ENCODE measurements at places on chromosomes 7 and 10. TPM values are rescaled to one million over a fixed set of nuclear protein-coding genes. Genes with fewer than 3 reads are reported as not detected.

CDHR3 gene
- total RNA-seq, result 12.4 TPM

TBXAS1 gene
- total RNA-seq, result 4.2 TPM

FOXI2 gene
- not detected for total RNA-seq

WDR37 gene
- total RNA-seq, result 28.0 TPM

CPXM2 gene
- 2.6 TPM for total RNA-seq

SPDYE16 gene
- not detected for total RNA-seq

KIAA1217 gene
- 38.2 TPM for total RNA-seq

FAM180A gene
- total RNA-seq, result 5.9 TPM

LAMB1 gene
- 62.1 TPM for total RNA-seq

TBC1D12 gene
- total RNA-seq, result 4.4 TPM

MRLN gene
- not detected for total RNA-seq

MMD2 gene
- total RNA-seq, result not detected

LARP4B gene
- 59.9 TPM for total RNA-seq

SPDYE11 gene
- total RNA-seq, result not detected

CFAP46 gene
- total RNA-seq, result 1.9 TPM

GIMAP7 gene
- 22.2 TPM for total RNA-seq

HMX2 gene
- total RNA-seq, result not detected

- DNase-seq, result no peak
Observed at GRCh38 chr7:139915268-139915863, 86.3 kb downstream of the TBXAS1 start.

DNA sequence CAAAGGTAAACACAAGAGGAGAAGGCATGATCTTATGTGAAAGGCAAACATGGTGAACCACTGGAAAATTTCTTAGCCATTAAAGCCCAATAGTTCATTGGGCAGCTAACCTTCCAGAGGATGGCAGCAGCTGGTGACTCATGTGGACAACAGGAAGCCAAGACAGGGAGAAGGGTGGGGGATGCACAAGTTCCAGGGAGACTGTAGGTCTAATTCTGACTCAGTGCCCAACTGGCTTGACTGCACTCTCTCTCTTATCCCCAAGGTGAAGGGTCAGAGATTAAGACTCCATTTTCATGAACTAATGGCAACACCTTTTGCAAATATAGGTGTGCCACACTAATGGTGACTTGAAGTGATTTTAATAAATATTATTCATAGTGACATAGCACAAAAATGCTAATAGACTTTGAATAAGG lies 47.9 kb upstream of the SLC35B4 start:
- DNase-seq, result no peak

GRCh38 chr10:66772548-66773471 lies 153.0 kb upstream of the LRRTM3 start:
- DNase-seq, result no peak

DNA sequence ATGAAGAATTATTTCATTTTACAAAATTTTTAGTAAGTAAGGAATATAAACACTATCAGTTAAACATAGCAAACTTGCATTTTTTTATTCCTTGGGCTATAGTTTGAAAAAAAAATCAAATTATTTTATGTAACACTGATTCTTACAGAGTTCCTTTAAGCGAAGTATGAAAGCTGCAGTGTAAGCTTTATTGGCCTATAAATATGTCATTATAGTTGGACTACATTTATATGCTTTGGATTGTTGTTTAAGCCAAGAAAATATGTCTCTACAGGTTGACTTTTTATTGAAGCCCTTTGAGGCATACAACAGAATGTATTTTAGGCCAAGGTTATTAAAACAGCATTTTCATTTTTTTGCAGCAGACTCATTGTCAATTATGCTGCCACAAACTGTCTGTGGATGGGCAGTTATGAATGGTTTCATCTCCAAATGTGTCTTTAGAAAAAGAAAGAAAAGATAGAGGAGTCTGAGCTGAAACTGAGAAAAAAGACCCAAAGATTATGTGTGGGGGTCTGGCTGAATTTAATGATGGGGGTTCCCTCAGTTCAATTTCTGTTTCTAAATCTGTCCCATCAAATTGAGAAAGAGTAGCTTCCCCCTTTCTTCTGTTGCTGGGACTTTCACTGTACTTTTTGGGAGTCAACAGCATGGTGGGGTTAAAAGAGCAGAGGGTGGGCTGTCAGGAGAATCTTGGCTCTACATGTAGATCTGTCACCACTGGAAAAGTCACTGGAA lies 43.1 kb downstream of the ARID5B start:
- no peak for DNase-seq

GRCh38 chr7:129053938-129054437 lies 923 bp downstream of the TNPO3 start:
- DNase-seq, result no peak

GRCh38 chr10:103543617-103544525 lies 50.4 kb downstream of the NEURL1 start:
- DNase-seq, result no peak

GRCh38 chr7:155996718-155997280 lies 184.5 kb upstream of the SHH start:
- no peak for DNase-seq

DNA sequence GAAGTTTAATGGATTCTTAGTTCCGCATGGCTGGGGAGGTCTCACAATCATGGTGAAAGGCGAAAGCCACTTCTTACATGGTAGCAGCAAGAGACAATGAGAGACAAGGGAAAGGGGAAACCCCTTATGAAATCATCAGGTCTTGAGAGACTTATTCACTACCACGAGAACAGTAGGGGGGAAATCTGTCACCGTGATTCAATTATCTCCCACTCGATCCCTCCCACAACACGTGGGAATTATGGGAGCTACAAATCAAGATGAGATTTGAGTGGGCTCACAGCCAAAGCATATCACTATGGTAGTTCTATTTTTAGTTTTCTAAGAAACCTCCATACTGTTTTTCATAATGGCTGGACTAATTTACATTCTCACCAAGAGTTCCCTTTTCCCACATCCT lies 36.7 kb downstream of the SPAM1 start:
- DNase-seq, result no peak

GRCh38 chr10:111739125-111739873 lies 444.3 kb downstream of the GPAM start:
- DNase-seq, result no peak

DNA sequence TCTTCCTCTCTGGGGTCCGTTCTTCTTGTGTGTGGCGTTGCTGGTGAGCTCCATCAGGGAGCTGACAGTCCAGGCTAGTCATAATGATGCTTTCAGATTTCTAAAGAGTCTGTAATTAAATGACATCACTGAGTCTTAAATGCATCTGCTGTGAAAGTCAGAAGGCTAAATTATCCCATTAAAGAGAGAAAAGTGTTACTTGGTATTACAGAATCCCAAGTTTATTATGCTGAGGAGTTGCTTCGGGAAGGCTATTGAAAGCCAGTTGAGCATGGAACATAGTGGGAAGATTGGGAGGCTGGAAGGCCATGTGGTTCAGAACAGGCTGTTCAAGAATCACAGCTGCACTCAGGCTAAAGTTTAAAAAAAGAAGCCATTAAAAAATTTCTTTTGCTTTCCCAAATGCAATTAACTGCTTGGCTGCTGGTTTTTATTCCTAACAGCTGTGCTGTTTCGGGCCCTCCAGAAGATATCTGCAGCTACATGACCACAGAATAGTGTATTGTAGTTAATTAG lies 342.6 kb upstream of the LRGUK start:
- DNase-seq, result no peak

- DNase-seq, result no peak
Observed at GRCh38 chr10:83516788-83517187, 622.5 kb upstream of the GHITM start.

DNA sequence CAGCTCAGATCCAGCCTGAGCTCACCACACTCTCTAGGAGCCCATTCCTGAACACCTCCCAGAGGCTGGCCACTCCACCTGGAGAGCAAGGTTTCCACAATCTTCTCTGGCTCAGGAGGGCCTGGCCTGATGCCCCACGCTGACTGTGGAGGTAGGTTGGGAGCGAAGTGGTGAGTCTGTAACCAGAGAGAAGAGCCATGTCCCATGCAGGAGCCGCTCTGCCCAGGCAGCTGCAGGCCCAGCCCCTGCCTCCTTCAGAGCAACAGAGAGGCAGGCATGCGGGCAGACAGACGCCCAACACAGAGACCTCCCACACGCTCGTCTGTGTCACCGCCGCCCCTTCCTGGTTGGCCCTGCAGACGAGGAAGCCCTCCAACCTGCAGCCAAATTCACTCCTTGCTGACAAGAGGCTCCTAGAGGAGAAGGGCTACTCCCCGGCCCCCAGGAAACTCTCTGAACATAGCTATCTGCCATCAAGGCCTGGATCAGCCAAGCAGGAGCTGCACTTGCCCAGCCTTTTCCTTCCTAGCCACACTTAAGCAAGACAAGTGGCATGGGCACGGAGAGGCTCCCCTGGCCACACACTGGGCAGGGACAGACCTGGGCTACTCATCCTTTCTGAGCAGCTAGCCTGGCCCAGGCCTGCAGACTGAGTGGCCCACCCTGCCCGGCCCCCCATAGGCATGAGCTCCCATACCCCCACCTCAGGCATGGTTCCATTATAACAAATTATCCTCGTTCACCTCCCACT lies 101.9 kb downstream of the GRID1 start:
- no peak for DNase-seq

- DNase-seq, result no peak
Observed at GRCh38 chr10:33428682-33429081, 94.2 kb upstream of the NRP1 start.

- peak; percentile 57 for DNase-seq
Observed at GRCh38 chr7:105244594-105244993, 144.1 kb downstream of the SRPK2 start.

- no peak for DNase-seq
Observed at GRCh38 chr7:4720225-4720624, 38.1 kb downstream of the FOXK1 start.

- DNase-seq, result no peak
Observed at GRCh38 chr7:155169498-155170065, 99.5 kb downstream of the HTR5A start.

GRCh38 chr7:106276513-106276912 lies 8.3 kb downstream of the NAMPT start:
- no peak for DNase-seq

- no peak for DNase-seq
Observed at GRCh38 chr10:21069278-21069677, 172.2 kb upstream of the NEBL start.

GRCh38 chr10:84660450-84661159 lies 332.2 kb downstream of the CCSER2 start:
- DNase-seq, result no peak

GRCh38 chr7:107384025-107384424 lies 85.8 kb upstream of the GPR22 start:
- no peak for DNase-seq

- DNase-seq, result no peak
Observed at GRCh38 chr10:56116684-56117083, 244.4 kb downstream of the ZWINT start.

GRCh38 chr7:21355406-21355874 lies 72.4 kb upstream of the SP4 start:
- DNase-seq, result no peak

DNA sequence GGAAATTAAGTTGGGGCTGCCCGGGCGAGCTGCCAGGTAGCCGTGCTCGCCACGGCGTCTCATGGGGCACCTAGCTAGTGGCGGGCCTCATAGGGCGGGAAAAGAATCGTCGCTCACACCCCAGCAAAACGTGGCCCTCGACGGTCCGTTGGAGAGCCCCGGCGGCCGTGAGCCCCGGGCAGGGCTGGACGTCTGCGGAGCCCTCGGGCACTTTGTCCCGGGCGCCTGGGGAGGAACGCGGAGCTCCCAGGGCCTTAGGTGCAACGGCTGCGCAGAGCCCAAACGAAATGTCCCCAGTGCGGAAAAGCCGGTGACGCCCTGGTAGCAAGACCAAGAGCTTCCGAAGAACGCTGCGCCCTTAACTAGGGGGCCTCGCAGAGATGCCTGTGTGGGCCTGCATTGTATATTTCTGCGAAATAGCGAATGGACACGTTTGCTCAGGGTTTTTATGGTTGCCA lies 866 bp upstream of the SFMBT2 start:
- peak; percentile 42 for DNase-seq

All from Right ventricle myocardium superior (tissue), 1 donor.